Frontal cortex (tissue), 4 donors: ENCODE measurements at places on chromosomes 13 and 19.
A peak's percentile ranks its signal among the peaks of the same experiment; 100 is the strongest.

DNA sequence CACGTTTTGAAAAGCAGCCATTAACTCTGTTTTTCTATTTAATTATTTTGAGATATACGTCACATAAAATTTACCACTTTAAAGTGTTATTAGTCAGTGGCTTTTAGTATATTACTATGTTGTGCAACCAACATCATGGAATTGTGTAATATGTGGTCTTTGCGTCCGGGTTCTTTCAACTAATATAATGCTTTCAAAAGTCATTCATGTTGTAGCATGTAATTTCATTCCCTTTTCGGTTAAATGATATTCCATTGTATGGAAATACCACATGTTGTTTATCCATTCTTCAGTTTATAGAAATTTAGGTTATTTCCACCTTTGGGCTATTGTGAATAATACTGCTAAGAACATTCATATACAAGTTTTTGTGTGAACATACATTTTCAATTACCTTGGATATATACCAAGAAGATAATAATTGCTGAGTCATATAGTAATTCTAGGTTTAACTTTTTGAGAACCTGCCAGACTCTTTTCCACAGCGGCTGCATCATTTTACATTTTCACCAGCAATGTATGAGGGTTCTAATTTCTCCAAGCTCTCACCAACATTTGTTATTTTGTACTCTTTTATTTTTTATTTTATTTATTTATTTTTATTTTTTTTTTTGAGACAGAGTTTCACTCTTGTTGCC is 28.1 kb upstream of the CLDN10 start:
- no peak for DNase-seq

- DNase-seq, result no peak
These were observed 589.9 kb downstream of the GPC5 start for GRCh38 chr13:91988331-91988730.

DNA sequence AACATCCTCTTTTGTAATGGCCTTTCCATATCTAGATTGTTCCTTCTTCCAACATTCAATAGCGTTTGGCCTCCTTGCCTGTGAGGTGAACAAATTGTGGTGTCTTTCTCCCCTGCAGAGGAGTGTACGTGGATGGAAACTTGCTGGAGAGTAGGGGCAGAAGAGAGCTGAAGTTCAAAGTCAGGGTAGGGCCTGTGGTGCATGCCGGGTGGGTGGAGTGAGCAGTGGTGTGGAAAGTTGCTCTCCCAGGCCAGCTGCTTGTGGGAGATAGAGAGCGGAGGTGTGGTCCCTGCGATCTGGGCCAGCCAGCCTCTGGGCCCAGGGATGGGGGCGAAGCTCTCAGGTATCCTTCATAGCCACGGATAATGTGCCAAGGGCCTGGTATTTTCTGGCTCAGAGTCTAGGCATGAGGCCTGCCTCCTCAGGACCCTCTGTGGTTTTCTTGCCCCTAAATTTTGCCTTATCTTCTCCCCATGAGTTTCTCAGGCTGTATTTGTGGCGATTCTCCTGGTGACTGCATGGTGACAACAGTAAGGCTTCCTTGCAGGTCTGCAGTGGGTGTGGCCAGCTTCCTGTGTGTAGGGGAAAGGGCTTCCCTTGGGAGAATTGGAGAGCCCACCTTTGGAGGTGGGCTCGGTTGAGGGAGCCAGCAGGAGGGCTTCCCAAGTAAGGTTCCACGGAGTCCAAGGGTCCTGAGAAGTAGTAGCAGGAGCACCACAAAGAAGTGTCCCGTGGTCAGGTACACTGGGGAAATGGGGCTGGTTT is 6.7 kb downstream of the RGCC start:
- no peak for DNase-seq

DNA sequence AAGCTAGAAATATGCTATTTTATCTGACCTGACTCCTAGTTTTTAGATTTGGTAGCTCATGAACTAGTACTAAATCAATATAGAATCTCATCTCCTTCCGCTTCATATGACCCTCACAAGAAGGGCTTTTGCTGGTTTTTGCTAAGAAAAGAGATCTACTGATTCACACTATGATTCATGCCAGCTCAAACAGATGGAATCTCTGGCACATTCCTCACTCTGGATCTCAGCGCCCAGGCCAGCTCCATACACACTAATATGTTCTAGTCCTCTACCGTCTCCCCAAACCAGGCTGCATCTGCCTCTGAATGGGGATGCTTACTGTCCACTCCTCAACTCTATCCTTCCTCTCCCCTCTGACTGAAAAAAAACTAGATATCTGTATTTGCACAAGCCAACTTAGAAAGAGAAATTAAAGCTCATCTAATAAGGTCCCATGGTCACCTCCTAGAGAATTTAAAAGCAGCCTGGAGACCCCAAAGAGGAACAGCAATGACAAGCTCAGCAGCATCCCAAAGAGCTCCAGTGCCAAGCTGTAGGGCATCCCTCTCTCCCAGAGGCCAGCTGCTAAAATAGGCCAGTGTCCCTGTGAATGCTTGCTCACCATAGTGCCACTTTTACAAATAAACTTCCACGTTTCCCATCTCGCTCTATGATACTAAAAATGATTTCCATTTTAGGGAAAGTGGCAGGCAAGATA is 74.9 kb downstream of the LHFPL6 start:
- no peak for DNase-seq

DNA sequence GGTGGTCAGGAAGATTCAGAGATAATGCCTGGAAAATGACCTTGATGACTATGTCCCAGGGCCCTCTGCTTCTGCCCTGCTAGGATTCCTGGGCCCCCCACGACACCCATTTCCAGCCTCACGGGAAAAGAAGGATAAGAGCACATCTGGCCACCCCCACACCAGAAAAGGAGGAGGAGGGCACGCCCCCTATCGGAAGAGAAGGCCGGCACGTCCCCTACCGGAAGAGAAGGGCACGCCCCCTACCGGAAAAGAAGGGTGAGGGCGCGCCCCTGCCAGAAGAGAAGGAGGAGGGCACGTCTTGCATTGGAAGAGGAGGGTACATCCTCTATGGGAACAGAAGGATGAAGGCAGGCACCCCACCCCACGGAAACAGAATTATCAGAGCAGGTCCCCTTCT is 84.3 kb downstream of the IER2 start:
- no peak for DNase-seq

DNA sequence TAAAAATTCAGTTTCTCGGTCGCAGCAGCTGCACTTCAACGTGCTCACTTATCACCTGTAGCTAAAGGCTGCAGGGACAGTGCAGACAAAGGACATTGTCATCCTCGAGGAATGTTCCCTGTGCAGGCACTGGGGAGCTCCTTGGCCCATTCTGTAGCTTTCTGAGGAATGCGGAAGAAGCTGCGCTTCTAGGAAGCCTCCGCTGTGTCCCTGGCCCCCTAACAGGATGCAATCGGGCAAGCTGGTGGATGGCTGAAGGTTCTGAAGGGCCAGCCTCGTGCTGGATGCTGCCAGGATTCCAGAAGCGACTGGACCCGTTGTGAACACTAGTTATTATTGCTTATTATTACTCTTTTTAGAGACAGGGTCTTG is 8.1 kb downstream of the ANO8 start:
- no peak for DNase-seq

DNA sequence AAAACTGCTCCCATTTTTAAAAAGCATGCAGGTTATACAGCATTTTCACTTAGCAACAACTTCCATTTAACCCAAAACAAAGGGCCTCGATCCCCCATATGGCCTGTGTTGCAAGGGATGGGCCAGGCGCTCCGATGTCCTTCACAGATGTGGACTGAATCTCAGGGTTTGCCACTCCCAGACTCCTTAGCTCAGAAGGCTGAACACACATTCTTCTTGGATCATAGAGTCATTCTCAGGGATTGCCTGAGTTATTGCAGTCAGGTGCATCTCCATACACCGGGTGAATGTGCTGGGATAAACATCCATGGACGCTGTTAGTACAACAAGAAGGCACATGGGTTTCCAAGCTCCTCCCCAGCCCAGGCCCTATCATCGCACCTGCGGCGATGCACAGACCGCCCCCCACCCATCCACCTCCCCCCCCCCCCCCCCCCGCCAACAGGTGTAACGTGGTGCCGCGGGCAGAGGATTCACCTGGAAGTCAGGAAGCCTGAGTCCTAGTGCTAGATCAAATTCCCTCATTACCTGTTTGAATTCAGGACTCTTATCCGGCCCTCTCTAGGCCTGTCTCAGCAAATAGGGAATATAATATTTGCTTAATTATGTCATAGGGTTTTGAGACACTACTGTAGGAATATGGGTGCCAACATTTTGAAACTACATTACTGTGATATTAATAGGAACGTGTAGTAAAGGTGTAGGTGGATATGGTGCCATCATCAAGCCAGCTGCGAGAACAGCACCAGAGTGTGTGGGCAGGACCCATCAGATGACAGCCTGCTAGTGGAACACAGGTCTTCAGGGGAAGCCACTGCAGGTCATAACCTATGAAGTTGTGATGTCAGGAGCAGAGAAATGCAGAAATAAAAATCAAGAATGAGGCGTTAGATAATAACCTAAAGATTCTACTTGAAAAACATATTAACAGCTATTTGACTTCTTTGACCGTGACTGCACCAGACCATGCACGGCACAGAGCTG is 110.9 kb downstream of the SACS start:
- no peak for DNase-seq

- DNase-seq, result no peak
These were observed 78.3 kb downstream of the TSHZ3 start for GRCh38 chr19:31270897-31271296.

- no peak for DNase-seq
These were observed 7.9 kb downstream of the PDX1 start for GRCh38 chr13:27927444-27928352.

DNA sequence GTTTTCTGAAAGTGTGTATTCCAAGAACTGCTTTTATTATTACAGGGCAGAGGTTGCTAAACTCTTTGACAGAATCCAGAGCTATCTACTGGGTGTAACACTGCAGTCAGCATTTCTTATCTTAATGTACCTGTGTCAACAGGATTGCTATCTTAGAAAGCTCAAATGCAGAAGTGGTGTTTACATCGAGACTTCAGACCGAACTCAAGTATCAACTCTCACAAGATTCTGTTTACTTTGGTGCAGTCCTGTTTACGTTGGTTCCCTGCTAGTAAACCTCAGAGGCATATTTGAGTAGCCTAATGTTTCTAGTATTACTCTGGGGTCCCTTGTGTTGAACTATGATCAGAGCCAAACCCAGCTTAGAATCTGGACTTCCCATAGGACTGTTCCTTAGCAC is 20.5 kb downstream of the SLC15A1 start:
- no peak for DNase-seq

DNA sequence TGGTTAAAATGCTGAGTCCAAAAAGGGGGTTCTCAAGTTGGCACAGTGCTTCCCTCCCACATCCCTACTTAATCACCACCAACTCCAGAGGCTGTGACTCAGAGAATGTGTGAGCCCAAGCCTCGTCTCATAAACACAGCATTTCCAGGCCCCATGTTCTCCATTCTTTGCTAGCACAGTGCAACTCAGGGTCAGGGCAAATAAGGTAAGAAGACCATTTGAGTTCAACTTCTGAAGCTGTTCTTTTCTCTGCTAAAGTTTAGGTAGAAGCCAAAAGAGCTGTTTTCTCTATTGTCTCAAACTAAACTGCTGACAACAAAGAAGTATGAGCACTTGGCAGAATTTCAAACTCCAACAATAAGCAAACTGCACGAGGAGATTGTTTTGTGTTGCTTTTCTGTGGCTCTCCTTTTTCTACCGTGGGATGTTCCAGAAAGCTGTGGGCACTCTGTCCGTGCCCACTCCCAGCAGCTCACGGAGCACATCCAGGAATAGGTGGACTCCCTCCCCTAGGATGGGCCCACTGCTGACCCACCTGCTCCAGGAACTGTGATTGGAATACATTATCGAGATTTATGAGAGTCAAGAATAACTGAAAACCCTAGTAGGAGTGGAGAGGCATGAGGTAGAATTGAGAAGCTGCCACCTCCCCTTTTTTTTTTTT is 494.3 kb downstream of the COG6 start:
- DNase-seq, result peak; percentile 49

DNA sequence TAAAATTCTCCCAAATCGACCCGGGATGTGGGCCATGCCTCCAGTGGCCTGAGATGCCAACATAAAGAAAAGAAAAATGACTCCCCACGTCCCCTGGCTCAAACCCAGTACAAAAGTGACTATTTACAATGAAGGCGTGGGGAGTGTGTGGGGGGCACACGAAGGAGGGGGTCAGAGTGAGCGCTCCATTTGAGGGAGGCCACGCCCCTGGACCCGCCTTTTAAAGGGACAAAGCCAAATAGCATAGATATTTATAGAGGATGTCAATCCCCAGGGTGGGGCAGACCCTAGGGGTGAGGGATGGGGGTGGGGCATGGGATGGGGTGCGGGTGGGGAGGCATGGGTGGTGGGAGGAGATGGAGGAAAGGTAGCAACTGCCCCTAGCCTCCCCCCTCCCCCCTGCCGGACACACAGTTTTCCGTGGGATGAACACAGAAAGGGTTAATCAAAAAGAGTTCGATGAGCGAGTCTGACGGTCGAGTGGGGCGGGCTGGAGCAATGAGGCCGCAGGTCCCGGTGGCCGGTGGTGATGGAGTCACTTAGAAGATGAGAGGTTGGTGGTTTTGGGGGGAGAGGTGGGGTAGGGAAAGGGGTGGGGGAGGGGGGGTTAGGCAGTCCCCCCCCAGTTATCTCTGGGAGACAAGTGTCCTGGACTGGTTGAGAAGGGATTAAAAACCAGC is 20.1 kb upstream of the NANOS2 start:
- no peak for DNase-seq

DNA sequence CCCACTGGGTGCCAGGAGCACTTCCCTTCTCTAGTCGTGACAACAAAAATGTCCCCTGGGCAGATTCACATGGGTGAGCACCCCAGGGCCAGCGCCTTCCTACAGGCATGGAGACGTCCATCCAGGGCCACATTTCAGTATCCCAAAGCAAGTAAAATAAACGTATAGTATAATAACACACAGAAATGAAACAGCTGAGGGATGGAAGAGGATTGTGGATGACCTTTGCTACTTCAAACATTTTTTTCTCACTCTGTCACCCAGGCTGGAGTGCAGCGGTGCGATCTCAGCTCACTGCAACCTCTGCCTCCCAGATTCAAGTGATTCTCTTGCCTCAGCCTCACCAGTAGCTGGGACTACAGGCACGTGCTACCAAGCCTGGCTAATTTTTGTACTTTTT is 28.2 kb downstream of the CILP2 start:
- DNase-seq, result no peak

GRCh38 chr13:88586263-88586662 is 915.1 kb downstream of the SLITRK5 start:
- no peak for DNase-seq

DNA sequence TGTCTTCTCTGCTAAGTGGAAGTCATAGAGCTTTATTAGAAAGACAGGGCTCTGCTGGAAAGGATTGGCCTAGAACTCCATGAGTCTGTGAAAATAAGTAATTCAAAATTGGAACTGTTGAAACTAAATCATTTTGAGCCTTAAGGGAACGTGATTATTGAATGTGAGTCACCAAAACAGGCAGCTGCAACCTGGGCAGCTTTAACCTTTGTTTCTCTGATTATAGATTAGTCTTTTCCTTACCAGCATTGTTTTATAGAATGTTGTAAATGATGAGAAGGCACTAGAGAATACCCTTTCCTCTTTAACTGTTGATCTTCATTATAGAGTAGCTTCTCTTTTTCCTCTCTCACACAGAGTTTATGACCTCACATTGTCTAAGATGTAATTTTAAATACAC is 638.8 kb upstream of the SLITRK6 start:
- DNase-seq, result no peak

GRCh38 chr19:38452430-38453366 is 19.2 kb downstream of the RYR1 start:
- no peak for DNase-seq

GRCh38 chr19:30880151-30880550 is 469.1 kb downstream of the TSHZ3 start:
- no peak for DNase-seq
